ENCODE measurements at places on chromosomes 5 and 9.

DNA sequence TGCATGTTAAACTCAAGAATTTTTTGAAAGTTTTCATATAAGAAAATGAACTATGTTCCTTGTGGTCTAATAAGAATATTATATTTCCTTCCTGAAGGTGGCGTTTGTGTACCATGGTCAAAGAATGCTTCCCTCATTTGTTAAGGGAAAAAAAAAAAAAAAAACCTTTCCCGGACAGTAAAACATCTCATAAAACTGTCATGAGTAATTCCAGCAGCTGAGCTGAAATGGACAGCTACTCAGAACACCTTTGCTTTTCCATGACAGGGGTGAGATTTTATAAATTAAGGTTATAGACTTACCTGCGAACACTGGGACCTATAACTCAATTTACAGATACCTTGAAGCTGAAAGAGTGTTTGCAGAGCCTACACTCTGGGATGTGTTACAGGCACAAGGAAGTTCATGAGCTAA is 113.2 kb upstream of the RANBP3L start:
- H3K27me3 ChIP-seq, result no peaks in the 10 kb centered on the region
- no peak overlapping the region for H3K27ac ChIP-seq
- H3K4me3 ChIP-seq, result no peak overlapping the region
- H3K4me1 ChIP-seq, result peaks cover 2% of the 10 kb centered on the region

DNA sequence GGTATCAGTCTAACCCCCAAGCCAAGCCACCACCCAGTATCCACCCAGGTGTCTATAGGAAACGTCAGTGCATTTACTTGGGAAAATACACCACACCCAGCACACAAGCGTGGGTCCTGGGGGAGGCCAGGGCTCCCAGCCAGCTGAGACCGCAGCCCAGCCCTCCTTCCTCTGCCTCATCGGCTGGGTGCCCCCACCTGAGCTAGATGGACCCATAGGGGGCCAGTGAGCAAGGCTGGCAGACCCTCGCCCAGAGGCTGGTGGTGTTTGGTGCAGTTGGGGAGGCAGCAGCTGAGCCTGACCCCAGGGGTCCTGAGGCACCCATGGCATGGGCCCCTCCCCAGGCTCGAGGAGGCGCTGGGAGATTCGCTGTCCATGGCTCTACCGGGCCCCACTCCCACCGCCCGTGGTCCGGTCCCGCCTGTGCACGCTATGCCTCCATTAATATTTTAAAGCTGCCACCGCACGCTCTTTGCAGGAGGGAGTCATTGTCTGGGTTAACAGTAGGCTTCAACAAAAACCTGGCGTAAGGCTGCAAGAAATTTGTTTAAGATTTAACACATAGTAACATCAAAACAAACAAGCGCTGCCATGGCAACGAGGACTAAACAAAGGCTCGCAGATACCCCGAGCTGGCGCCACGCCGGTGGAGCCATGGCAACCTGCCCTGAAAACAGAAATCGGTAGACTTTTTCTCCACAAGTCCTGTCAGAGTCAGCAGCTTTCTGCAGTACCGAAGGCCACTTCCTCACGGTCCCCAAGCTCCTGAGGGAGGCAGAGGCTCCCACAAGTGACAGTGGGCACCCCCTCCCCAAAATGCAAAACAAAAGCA is 20.6 kb downstream of the TPPP start:
- H3K27me3 ChIP-seq, result peaks cover 52% of the 10 kb centered on the region
- DNase-seq, result peak; percentile 98

- H3K36me3 ChIP-seq, result no peaks in the 10 kb centered on the region
- H3K4me1 ChIP-seq, result peaks cover 28% of the 10 kb centered on the region
- no peak overlapping the region for H3K27ac ChIP-seq
- DNase-seq, result no peak
Observed at GRCh38 chr9:131728961-131729360, 10.9 kb downstream of the RAPGEF1 start.

GRCh38 chr5:176670449-176670848 is 23.2 kb downstream of the TSPAN17 start:
- no peaks in the 10 kb centered on the region for H3K4me1 ChIP-seq
- H3K4me3 ChIP-seq, result no peak overlapping the region
- peaks cover 76% of the 10 kb centered on the region for H3K27me3 ChIP-seq
- no peak for DNase-seq

DNA sequence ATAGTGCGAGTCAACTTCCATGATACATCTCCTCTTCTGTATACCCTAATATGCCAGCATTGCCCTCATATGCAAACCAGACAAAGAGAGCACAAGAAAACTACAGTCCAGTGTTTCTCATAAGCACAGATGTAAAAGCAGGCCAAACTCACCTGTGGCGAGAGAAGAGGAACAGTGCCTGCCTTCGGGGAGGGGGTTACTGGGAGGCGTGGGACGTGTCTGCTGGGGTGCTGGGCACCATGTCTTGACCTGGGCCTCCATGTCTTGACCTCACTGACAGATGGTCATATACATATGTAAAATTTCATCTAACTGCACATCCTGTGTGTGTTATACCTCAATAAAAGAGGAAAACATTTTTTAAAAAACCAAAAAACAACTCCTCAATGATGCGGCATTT is 159.3 kb upstream of the PPP1R26 start:
- H3K27me3 ChIP-seq, result no peaks in the 10 kb centered on the region
- H3K36me3 ChIP-seq, result no peaks in the 10 kb centered on the region
- DNase-seq, result no peak
- no peak overlapping the region for H3K4me3 ChIP-seq
- H3K4me1 ChIP-seq, result no peaks in the 10 kb centered on the region

DNA sequence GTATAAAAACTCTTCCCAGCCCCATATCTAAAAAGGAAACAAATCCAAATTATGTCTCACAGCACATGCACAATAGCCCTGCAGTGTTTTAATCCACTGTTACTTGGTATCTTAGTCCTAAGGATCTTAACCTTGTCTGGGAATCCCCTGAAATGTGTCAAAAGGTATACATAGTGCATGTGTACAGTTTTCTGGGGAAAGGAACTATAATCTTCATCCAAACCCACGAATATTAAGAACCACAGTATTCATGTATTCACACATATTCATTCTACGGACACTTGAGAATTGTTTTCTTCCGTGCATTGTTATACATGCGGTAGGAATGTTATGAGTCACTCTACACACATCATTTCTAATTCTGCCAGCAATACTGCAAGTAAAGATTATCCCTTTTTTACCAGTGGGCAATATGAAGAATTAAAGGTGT is 47.8 kb upstream of the SNX2 start:
- H3K27ac ChIP-seq, result peak overlapping the region; percentile 16
- peak overlapping the region; percentile 59 for H3K4me3 ChIP-seq
- no peaks in the 10 kb centered on the region for H3K27me3 ChIP-seq
- DNase-seq, result peak; percentile 43

DNA sequence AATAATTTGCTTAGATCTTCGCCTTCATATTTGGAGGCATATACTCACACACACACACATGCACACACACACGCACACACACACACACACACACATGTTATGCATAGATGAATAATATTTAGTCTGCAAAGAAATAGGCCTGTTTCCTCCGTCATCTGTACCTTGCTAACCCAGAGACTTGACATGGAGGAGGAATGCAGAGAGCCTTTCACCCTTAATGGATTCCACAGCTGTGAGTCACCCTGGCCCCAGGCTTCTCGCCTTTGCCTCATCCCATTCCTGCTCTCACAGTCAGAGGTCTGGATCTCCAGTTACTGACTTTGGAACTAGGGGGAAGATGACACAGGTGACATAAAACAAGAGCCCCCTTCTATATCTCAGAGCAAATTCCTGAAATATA is 29.7 kb downstream of the ZNF462 start:
- H3K27ac ChIP-seq, result peak overlapping the region; percentile 93
- no peaks in the 10 kb centered on the region for H3K27me3 ChIP-seq
- peaks cover 11% of the 10 kb centered on the region for H3K4me1 ChIP-seq
- no peaks in the 10 kb centered on the region for H3K36me3 ChIP-seq

- H3K27ac ChIP-seq, result no peak overlapping the region
- DNase-seq, result no peak
- no peaks in the 10 kb centered on the region for H3K36me3 ChIP-seq
- H3K4me3 ChIP-seq, result no peak overlapping the region
- peaks cover 2% of the 10 kb centered on the region for H3K4me1 ChIP-seq
Observed at GRCh38 chr9:86600977-86601376, 246.8 kb upstream of the TUT7 start.

DNA sequence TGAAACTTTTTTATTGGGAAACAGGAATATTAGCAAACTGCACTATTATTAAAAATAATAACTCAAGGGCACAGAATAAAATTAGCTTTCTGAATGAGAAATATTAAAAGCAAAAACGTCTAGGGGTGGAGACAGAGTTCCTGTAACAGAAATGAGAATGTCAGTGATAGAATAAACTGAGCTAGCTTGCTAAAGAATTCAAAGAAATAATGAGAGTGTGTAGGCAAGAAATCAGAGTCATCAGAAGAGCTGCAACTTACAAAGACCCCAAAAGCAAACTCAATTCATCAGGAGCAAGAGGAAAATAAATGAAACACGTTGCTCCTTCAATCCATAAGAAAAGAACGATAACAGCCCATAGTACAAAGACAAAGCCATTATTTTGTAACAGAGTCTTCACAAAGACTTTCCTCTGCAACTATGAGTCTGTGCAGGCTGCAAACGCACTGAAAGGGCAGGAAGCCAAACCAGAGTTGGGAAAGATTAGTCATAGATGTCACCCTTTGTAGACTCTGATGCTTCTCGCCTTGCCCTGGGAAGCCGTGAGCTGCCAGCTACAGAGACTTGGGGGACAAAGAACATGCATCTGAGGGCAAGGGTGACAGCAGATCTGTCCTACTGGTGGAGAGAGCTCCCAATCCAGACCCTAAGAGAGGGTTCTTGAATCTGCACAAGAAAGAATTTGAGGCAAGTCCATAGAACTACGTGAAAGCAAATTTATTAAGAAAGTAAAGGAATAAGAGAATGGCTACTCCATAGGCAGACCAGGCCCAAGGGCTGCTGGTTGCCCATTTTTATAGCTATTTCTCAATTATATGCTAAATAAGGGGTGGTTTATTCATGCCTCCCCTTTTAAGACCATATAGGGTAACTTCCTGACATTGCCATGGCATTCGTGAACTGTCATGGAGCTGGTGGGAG is 40.8 kb downstream of the SHC3 start:
- H3K27ac ChIP-seq, result peak overlapping the region; percentile 55
- DNase-seq, result peak; percentile 93
- no peaks in the 10 kb centered on the region for H3K36me3 ChIP-seq
- H3K4me1 ChIP-seq, result peaks cover 4% of the 10 kb centered on the region
- H3K4me3 ChIP-seq, result no peak overlapping the region

DNA sequence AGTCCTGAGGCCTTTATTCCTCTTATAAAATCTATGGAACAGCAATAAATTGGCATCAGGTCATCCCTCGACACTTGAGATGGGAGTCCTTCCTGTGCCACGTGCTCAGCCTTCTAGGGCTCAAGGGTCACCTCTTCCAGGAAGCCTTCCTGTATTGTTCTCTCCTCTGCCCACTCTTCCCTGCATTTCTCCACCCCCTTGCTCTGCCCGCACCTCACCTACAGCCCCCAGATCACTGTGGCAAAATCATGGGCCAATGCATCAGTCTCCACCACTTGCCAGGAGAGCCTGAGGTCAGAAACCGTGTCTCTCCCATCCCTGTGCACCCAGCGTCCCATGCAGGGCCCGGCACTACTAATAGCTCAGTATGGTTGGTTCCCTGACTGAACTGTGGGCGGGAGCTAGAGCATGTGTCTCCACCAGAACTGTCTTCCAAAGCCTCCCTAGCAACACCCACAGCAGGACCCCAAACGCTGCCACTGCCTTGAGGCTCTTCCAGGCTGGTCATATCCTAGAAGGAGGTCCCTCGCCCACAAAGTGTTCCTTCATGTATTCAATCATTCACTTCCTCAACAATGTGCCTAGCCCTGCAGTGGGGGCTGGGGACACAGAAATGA is 13.5 kb downstream of the DUSP1 start:
- H3K4me1 ChIP-seq, result peaks cover 13% of the 10 kb centered on the region
- H3K36me3 ChIP-seq, result no peaks in the 10 kb centered on the region
- peak overlapping the region; percentile 21 for H3K27ac ChIP-seq
- no peak for DNase-seq
- H3K27me3 ChIP-seq, result no peaks in the 10 kb centered on the region
- peak overlapping the region; percentile 62 for H3K4me3 ChIP-seq

GRCh38 chr9:130820135-130820738 is 14.8 kb upstream of the ABL1 start:
- H3K27me3 ChIP-seq, result no peaks in the 10 kb centered on the region
- H3K27ac ChIP-seq, result no peak overlapping the region
- peaks cover 11% of the 10 kb centered on the region for H3K4me1 ChIP-seq
- H3K4me3 ChIP-seq, result no peak overlapping the region
